ENCODE measurements at places on chromosomes 13 and 19. TPM values are rescaled to one million over a fixed set of nuclear protein-coding genes. Genes with fewer than 3 reads are reported as not detected.

The ZNF837 gene
- polyA plus RNA-seq: 0.82 TPM

DNA sequence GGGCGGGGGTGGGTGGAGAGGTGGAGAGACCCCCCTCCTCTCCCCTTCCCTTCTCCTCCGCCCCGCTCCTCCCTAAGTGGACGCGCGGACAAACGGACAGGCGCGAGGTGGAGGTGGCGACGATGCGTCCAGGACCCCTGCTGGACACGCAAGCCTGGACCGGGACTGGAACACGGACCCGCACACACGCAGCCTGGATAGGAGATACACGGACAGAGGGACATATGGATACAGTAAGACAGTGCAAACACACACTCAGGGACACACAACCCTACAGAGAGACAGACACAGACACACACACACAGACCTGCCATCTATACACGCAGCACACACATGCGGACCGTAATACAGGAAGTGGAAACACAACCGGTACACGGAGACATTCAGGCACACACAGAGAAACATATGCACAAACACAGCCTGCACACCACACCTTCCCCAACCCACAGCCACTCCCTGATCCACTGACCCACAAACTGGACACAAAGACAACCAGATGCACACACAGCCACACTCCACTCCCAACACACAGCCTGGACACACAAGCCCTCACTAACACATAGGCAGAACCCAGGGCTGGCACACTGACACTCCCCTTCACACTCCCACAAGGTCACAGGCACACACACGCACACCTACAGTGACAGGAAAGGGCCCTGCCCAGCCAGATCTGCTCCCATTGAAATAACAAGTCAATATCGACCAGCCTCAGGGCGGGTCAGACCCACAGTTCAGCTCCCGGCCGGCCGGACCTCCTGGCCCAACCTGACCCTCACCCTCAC is 696 bp upstream of the ERFL start:
- no peak for DNase-seq

The ONECUT3 gene
- not detected for polyA plus RNA-seq

DNA sequence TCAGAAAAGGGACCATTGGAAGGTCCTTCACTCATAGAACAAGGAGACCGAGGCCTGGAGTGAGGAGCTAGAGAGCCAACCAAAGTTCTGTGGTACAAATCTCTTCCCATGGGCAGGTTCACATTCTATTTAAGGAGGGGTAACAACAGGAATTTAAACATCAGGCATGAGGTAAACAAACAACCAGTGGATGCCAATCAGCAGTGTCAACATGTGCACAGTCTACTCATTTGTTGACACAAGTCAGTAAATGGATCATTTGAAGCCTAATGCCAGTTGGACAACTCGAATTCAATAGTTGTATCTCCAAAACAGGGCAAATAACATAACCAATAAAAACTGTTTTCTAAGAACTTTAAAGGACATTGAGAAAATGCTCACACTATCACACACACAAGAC is 6.3 kb upstream of the DOCK9 start:
- DNase-seq: no peak

The ZNF266 gene
- 16.6 TPM for polyA plus RNA-seq

DNA sequence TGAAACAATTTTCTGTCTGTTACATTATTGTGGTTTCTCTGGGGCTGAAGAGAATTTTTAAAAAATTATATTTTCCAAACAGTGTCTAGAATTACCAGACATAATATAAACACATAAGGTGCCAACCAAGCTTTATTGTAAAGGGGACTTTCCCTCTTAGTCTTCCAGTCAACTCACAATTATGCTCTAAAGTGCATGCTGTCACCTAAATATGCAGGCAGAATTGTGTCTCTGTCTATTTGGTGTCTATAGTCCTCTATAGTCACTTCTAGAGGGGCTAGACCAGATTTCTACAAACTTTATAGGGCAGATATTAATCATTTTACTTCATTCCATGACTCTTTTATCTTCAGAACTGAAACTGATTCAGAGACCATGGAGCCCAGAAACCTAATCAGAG is 12.8 kb downstream of the ZNF254 start:
- no peak for DNase-seq

DNA sequence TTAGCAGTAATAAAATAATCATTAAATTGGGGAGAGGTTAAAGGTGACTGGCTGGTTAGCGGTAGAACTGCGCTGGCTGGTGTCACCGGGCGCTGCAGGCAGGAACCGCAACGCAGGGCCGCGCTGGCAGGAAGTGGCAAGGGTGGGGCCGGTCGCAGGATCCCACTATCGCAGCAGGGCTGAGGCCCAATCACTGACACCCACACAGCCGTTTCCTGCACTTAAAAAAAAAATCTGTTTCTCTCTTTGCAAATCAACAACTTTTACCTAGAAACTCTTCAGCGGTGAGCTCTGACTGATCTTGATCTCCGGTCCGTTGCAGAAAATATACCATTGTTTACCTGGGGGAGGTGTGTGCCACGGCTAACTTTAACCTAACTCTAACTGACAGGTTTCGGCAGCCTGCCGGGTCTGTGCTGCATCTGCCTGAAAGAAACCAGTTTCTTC is 46.9 kb downstream of the KLF2 start:
- no peak for DNase-seq

The IFNL1 gene
- not detected for polyA plus RNA-seq
